ENCODE measurements at places on chromosomes 11 and 22.

- no peak for DNase-seq
These were observed 8.8 kb downstream of the ZW10 start for GRCh38 chr11:113764527-113765219.

- DNase-seq: peak; percentile 74
These were observed 585 bp upstream of the NEAT1 start for GRCh38 chr11:65421794-65422632.

- DNase-seq: no peak
These were observed 9.4 kb upstream of the NAV2 start for GRCh38 chr11:19703211-19703610.

DNA sequence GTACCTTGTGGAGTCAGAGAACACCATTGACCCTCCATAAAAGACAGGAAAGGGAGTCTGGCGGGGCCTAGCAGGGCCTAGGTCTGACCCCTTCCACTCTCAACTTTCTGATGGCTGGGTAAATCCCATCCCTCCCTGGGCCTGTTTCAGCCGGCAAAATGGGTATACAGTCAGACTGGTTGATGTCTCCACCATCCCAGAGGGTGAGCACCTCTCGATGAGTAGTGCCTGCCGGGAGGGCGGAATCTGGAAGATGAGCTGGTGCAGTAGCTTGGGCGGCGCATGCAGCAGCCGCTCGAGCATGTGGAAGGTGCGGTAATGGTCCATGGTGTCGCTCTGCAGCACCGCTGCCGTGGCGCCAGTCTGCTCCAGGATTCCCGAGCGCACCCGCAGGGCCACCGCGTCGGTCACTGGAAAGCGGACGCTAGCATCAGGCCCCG lies 528 bp downstream of the FIBP start:
- DNase-seq: no peak

All from T-cell (primary cell).